CD8-positive, alpha-beta memory T cell (primary cell): ENCODE measurements at places on chromosomes 7 and 10.

DNA sequence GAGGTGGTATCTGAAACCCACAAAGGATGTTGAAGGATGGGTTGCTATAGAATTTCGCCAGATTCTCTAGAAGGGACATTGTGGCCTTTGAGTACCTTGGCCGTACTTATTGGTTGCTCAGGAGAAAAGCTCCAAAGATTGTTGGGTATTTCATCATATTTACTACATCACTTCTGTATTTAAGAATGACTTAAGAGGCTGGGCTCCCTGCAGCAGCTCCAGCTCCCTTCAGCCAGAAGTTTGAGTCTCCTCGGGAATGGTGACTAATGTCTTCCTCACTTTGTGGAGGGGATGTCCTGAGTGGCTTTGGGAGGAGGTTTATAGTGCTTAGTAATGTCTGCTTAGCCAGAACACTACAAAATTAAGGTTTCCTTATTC lies 18.1 kb downstream of the MINDY4 start:
- no peak for DNase-seq

DNA sequence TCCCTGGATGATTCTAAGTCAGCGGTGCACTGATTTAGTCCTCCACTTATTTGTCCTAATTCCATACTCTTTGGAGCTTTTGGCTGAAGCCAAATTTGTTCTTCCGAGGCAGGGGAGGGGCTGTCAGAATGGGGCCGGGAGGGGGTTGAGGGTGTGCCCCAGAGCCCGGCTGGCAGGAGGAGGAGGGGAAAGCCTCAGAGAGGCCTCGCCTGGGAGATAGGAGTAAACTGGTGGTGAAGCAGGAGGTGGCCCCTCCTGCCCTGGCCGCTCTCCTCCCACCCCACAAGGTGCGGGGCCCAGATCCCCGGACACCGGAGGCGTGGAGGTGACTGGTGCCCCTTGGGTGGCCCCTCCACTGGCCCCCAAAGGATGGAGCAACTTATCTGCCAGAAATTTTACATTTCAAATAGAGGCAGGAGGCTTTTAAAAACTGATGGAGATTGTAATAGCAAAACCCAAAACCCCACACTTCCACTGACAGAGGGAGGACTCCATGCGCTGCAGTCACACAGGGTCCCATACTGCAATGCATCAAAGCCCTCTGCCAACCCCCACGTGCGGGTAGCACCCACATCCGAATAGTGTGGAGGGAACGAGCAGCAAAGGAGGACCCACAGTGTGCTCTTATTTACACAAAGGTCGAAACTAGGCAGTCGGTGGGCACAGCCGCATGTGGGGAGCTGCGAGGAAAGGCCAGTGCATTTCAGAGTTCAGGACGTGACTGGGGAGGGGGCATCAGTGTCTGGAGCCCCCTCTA lies 61.9 kb downstream of the CAMK2B start:
- DNase-seq: no peak

DNA sequence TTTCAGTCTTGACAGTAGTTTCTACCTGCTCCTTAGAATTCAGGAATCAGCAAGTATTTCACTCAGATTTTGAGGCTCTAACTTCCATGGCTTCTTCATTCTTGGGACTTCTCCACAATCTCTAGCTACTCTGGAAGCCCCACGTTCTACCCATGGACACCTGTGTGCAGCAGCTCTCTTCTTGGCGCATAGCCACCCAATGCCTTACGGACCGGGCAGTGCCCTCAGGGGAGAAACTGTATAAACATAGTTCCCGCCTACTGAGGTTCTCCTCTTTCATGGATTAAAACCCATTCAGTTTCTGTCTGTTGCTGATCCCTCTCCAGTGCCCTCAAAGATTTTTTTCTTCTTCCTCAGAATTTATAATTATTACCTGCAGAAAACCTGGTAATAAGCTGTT lies 177.1 kb downstream of the SORCS1 start:
- DNase-seq: no peak

DNA sequence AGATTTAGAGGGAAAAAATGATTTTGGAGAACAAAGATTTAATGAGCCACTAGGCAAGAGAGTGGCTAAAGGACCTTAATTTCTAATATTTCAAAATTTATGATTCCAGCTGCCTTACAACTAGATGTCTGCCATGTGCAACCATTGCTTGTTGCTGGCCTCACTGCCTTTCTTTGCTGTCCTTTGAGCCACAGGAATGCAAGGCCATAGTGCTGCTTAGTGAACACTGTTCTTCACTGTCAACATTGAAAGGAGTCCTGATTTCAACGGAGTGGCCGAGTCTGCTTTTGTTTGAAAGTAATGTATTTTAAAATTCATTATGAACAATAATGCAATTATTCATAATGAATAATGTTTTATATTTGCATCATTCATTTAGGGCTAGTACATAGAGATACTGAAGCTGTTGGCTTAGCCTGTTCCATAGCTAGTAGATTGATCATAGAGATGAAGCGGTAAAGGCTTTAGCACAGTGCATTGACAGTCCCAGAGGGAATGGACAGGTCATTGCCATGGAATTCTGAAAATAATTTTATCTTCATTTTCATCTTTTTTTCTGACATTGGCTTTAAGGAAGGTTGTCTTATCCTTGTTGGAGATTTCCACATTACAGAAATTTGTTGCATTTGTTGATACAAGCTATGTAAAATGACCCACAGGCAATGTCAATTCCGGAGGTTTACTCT lies 544.1 kb downstream of the AUTS2 start:
- DNase-seq: no peak

DNA sequence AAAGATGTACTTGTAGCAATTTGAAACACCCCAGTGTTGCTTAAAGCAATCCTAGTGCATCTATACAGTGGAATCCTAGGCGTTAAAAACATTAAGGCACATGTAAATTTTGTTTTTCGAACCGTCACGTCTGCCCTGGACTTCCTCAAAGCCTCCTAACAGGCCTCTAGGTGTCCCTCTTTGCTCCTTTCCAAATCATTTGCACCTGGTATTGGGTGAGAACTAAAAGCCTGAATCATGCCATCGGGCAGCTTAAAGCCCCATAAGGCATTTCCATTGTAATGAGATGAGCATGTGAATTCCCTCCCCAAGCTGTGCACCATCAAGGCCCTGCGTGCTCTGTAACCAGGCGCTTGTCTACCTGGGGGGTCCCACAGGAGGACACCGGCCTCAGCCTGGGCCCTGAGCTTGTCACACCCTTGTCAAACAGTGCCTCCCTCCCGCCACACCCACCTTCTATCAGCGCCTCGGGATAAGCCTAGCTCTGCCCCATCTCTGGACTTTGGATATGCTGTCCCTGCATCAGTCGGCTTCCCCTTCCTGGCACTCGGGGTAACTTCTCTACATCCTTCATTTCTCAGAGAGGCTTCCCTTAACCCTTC lies 89.2 kb downstream of the WDR11 start:
- DNase-seq: no peak

DNA sequence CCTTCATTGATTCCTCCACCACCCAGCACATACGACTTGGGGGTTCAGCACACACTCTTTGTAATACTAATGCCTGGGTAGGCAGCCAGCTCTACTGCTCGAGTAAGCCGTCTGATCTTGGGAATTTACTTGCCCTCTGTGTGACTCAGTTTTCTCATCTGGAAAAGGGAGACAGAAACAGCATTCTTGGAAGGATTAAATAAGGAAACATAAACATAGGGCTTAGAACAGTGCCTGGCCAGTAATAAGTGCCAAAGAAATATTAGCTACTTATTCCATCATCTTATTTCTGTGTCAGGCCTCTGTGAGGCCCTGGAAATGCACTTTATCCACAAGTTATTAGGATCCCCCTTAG lies 130.1 kb downstream of the TNS3 start:
- no peak for DNase-seq

- no peak for DNase-seq
Observed at GRCh38 chr7:159237022-159237653, 92.5 kb upstream of the VIPR2 start.

DNA sequence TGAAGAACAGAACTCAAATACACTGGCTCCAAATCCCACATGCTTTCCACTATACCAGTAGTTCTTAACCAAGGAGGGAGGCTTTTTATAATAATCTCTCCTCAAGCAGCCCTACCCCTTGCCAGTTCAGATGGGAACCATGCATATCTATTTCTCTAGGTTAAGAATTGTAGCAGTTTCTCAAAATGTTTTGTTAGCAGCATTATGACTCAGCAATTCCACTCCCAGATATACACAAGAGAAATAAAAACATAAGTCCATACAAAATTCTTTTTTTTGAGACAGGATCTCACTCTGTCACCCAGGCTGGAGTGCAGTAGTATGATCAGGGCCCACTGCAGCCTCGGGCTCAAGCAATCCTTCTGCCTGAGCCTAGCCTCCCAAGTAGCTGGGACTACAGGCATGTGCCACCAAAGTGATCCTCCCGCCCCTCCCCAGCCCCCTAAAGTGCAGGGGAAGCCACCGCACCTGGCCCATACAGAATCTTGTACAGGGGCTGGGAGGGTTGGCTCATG lies 18.1 kb downstream of the YWHAG start:
- DNase-seq: no peak

GRCh38 chr10:113202011-113202410 lies 252.0 kb downstream of the TCF7L2 start:
- DNase-seq: no peak

DNA sequence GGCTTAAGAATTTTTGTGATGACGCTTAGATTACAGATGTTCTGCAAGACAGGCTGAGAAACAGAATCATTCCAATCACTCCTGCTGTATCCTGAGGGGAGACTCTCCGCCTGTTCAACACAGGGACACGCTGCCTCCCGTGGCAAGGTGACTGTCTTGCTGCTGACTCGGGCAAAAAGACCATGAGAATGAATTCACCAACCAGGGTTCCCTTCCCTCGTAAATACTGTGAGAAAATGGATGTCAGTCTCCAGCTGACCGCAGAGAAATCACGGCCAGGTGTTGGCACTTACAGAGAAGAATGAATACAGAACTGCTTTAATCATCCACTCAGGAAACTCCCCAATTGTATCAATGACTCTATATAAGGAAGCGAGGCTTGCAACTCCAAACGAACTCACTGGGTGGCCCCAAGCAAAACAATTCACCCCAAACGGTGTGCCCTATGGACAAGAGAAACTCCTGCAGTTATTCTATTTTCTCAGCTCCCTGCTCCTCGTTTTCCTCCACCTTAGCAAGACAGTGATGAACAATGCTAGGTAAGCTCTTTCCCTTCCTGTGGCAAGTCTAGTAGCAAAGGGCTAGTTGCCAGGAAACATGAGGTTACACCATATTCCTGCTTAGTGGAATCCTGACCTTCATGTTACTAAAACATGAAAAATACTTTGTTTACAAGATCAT lies 22.8 kb downstream of the GNA12 start:
- no peak for DNase-seq

GRCh38 chr7:29888006-29888405 lies 81.7 kb downstream of the WIPF3 start:
- no peak for DNase-seq

- no peak for DNase-seq
Observed at GRCh38 chr7:134886353-134887057, 99.8 kb upstream of the AGBL3 start.

- no peak for DNase-seq
Observed at GRCh38 chr7:74622228-74622749, 35.2 kb upstream of the GTF2I start.

DNA sequence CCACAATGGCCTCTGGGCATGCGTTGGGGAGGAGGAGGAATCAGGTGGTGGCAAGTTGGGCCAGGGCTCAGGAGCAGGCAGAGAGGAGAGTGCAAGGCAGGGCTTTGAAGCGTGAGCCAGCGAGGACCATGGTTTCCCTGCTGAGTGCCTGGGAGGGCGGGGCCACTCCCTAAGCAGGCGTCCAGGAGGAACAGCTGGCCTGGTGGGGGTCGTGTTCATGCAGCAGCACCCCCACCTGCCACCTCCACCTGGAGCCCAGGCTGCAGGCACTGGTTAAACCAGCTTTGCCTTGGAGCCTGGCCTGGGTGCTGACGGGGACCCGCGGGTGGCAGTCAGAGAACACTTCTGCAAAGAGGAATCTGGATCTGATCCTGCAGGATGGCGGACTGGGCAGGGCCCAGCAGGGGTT lies 24.2 kb upstream of the AQP1 start:
- no peak for DNase-seq

DNA sequence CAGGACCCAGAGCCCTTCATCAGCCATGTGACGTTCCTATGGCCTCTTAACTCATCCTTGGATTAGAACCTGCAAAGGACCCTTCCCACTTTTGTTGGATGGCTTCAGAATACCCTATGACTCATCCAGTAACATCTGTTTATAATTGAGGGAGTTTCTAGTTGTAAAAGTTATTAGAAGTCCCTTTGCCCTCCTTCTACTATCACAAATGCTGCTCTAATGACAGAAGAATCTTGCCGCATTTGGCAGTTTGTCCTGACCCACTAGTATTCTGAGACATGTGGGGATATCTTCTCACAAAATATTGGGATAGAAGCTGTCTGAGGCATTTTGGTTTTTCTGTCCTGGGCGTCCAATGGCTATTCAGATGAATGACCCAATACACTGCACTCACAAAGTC lies 251.8 kb upstream of the TMEM72 start:
- DNase-seq: no peak

DNA sequence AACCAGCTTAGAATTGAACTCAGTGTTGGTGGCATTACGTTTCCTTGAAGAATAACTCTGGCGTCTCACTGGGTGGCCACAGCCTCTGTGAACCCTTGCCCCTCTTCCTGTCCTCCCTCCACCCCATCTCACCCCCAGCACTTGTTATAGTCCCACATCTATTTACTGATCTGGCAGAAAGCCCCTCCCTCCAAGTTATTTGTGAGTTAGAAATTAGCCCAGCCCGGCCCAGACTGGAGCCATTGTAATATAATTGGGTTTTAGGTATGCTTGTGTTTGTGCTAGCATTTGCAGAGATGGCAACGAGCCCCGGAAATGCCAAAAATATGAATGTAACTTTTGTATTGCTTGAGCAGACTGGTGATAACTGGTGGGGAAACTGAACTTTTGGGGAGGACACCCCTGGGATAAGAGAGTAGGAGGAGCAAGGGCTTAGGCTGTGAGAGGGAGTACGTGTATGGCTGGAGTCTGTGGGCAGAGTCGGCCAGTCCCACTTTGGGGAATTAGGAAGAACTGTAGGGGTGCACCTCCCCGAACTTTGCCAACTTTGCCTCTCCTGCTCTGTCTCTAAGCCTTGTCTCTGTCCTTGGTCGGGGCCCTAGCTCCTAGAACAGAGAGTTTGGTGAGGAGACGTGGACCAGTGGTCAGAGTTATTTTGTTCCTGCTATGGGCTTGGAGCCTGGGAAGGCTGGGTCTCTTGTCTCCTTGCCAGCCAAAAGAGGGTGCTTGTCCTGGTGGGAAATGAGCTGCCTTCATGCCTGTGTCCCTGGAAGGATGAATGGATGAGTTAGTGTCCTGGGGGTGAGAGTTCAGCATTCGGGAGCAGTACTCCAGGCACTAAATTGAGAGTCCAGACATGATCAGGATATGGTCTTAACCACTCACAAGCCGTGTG lies 19.3 kb upstream of the TRIM8 start:
- no peak for DNase-seq

DNA sequence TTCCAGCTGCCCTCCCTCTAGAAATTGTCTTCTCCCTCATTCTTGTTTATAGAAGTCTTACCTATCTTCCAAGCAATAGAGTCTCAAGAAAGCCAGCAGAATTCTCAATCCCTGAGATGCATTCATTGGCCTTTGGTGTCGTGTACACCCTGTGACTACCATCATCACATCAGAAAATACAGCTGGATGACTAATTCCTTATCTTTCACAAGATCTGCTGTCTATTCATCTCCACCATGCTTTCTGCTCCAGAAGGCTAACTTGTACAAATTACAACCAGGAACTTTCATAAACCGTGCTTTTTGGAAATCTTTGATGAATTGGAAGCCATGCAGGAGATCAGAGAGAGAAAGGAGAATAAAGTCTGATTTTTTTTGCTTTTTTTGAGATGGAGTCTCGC lies 1062.9 kb upstream of the GHITM start:
- DNase-seq: no peak

- no peak for DNase-seq
Observed at GRCh38 chr10:22110761-22111160, 107.1 kb downstream of the EBLN1 start.

- no peak for DNase-seq
Observed at GRCh38 chr7:136741941-136742340, 126.5 kb upstream of the CHRM2 start.
